Heart left ventricle (tissue), 16 donors: ENCODE measurements at places on chromosomes 5 and 9. TPM values are rescaled to one million over a fixed set of nuclear protein-coding genes. Genes with fewer than 3 reads are reported as not detected.

DNA sequence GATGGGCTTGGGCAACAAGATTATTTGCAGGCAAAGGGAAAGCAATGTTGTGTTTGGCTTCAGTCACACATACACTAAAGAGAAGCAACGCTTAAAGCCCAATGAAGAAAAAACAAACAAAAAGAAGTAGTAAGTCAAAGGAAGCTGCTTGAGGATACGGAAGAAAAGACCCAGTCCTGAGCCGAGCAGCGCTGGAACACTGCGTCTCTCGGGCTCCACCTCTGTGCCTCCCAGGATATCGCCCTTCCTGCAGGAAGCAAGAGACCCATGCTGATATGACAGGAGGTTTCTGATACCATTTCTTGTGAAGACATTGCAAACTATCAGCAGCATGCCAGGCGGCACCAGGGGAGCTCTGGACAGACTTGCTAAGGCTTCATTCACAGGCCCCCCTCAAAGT lies 9.9 kb downstream of the GNAQ start:
- DNase-seq, result peak; percentile 51

GRCh38 chr9:130268521-130269211 lies 3.1 kb downstream of the HMCN2 start:
- no peak for DNase-seq

GRCh38 chr9:550333-550732 lies 291.2 kb upstream of the DMRT1 start:
- no peak for DNase-seq

DNA sequence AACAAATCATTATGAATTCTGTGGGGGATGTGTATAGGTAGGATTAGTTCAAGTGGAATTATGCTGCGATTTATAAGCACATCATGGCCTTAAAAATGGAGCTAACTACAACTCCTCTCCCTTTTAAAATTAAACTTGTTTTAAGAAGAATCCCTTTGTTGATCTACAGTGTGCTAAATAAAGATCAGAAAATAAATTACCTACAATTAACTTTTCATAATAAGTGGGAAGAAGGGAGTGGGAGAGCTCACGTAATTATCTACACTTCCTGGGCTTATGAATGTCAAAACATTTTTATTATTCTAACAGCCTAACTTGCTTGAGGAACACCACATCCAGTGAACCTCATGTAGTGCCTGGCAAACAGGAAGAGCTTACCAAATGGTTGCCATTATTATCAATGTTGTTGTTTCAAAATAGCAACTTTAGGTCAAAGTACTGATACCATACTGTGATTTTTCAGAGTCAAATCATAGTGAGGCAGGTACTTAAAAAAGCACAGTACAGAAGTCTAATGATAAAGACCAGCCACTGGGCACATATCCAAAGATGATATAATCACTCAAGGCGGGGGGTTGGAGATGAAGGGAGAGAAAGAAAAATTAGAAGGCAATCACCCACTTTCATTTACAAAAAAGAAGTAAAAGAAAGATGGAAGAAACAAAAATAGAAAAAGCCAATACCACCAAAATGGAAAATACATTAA lies 174.0 kb downstream of the RAPGEF6 start:
- no peak for DNase-seq

DNA sequence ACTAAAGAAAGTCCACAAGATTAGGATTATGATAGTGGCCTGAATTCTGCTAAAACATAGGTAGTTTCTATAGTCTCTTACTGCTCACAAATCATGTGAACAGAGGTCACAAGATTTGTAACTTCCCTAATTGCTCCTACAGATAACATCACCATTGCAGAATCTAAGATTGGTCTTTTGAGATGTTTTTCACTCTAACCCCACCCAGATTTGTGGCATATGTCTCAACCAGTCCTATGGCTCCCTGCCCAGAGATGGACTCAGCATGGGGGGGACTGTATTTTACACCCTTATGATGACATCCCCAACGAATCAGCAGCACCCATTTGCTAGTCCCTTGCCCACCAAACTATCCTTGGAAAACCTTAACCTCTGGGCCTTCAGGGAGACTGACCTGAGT lies 1046.2 kb downstream of the CDH12 start:
- no peak for DNase-seq

- DNase-seq, result no peak
Observed at GRCh38 chr9:60546406-60546805, 367.8 kb upstream of the SPATA31A5 start.

DNA sequence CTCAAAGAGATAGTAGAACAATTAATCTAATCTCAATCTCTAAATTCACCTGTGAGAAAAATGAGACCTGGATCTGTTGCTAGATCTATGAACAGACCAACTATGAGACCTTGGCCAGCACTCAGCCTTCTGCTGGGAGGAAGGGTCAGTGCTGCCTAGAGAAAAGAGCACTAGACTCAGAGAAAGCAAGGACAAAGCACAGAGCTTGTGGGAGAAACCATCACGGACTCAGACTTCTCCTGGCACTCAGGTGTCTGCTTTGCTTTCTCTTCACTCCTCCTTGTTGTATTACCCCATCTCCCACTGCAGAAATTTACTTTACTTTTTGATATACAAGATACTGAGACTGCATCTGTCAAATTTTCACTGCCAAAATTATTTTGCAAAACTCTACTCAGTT lies 890.0 kb upstream of the NUDT12 start:
- DNase-seq, result no peak

GRCh38 chr5:73135429-73136054 lies 15.2 kb downstream of the TMEM171 start:
- no peak for DNase-seq

- DNase-seq, result no peak
Observed at GRCh38 chr9:110592044-110592830, 12.7 kb upstream of the SVEP1 start.

GRCh38 chr5:96483878-96484277 lies 50.8 kb upstream of the PCSK1 start:
- no peak for DNase-seq

DNA sequence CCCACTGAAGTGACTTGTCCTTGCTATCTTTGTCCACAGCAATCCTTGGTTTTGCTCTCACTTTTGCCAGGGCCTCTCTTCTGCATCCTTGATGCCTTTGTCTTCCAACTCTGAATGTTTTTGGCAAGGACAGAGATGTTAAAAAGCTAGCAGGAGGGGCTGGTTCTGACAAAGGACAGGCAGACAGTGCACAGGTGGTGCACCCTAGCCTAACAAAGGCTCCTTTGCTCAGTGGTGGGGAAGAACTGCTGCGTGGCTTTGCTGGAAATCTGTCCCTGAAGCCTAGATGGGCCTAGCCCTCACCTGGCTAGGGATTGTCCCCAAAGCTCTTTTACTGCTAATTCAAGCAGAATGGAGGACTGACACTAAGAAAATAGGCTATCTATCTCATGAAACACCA lies 233.5 kb downstream of the MAN2A1 start:
- no peak for DNase-seq

- DNase-seq, result no peak
Observed at GRCh38 chr9:17905781-17906175, 326.9 kb downstream of the SH3GL2 start.

GRCh38 chr5:133953568-133954145 lies 14.8 kb downstream of the C5orf15 start:
- DNase-seq, result no peak

GRCh38 chr9:6133346-6134063 lies 82.1 kb upstream of the IL33 start:
- DNase-seq, result no peak

- no peak for DNase-seq
Observed at GRCh38 chr5:94945656-94946055, 327.2 kb downstream of the SLF1 start.

Gene ANKRD20A1
- total RNA-seq, result 1.4 TPM

Gene IFNA13
- not detected for total RNA-seq

Gene PCDHB4
- total RNA-seq, result 1.6 TPM

Gene ENTREP1
- 26.1 TPM for total RNA-seq

Gene BICD2
- total RNA-seq, result 28.3 TPM

Gene LTC4S
- 9.5 TPM for total RNA-seq

Gene CDH9
- total RNA-seq, result not detected

Gene CHSY3
- 0.52 TPM for total RNA-seq
